Stimulated activated CD4-positive, alpha-beta T cell treated with anti-CD3 and anti-CD28 coated beads, Interleukin-15, amount 100 ng/mL, for 1 hour (primary cell): ENCODE measurements at places on chromosomes 1 and 21.

- DNase-seq: no peak
Measured at GRCh38 chr1:87061742-87062156, 147.3 kb downstream of the HS2ST1 start.

DNA sequence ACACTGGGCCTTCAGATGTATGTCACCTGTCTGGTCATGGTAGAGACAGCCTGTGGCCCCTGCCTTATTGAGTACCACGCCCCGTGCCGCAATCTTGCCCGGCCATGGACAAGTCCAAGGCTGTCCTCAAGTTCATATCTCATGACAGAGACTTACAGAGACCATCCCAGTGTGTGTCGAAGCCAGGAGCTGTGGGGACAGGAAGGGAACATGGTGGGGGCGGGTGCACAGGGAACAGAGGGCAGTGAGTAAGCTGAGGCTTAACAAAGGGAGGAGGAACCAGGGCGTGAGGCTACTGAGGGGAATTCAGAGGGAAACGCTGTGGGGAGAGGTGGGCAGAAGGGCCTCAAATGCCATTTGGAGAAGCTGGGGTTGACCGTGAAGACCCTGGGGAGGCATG is 75.8 kb downstream of the ALPL start:
- no peak for DNase-seq

DNA sequence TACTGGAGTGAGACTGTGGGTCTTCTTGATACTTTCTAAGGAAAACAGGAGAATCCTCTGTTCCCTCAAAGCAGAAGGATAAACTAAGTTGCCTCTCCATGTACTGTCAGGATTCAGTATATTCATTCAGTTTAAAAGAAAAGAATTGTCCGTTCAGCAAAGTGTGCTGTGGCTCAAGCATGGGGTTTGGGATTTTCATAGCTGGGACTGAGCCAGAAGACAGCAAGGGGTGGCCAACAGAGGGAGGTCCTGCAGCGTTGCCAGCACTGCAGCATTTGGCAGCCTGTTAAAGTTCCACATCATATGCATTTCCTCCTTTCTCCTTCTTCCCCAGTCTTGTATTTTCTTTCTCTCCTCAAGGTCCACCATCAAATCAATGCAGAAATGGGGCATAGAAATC is 75.1 kb downstream of the DTL start:
- no peak for DNase-seq

- DNase-seq: no peak
Measured at GRCh38 chr21:39681257-39681656, 63.7 kb upstream of the IGSF5 start.

DNA sequence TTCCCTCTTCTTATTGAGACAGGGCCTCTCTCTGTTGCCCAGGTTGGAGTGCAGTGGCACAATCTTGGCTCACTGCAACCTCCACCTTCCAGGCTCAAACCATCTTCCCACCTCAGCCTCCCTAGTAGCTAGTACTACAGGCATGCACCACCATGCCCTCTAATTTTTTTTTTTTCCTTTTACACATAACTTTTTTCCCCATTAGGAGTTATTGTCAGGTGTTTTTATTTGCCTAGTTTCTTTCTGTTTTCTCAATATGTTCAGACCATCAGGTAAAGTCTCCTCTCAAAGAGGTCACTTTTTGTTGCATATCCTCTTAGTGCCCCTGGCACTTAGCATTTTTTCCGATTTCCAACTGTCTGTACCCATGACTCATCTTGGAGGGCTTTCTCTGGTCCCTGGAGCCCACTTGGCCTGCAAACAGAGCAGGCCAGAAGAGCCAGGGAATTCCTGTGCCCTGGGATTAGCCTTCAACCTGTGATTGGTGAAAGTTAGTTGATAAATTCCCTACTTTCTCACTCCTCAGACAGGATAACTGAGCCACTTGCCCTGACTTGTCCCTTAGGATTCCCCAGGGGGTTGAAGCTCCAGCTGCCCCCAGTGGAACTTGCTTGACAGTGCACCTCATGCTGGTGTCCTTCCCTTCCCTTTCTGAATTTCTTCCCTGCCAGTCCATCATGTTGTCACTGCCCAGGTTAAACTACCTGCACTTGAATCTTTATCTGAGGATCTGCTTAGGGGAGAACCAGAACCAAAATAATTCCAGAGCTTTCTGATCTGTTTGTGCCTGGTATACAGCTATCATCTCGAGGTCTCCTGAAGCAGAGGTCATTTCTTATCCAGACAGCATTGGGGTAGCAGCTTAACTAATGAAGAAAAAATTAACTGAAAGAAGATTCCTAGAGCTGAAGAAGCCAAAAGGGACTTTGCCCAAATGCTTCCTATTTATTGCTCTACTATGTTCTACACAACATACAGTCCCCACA is 2.4 kb downstream of the NTPCR start:
- no peak for DNase-seq

DNA sequence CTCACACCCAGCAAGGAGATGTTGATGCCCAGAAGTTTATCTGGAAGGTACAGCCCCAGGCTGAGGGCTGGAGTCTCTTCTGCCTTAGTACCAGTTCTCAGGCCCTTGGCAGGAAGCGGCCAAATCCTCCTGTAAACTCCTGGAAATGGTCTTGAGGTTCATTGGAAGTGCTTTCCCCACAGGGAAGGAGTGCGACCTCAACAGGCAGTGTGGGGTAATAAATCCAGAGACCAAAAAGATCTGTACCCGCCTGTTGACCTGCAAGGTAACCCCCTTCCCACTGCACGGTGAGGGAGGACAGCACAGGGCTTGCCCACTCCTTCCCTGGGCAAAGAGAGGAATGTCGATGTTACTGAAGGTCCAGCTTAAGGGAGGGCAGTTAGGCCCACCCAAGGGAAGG is 4.5 kb downstream of the ATXN7L2 start:
- DNase-seq: no peak

DNA sequence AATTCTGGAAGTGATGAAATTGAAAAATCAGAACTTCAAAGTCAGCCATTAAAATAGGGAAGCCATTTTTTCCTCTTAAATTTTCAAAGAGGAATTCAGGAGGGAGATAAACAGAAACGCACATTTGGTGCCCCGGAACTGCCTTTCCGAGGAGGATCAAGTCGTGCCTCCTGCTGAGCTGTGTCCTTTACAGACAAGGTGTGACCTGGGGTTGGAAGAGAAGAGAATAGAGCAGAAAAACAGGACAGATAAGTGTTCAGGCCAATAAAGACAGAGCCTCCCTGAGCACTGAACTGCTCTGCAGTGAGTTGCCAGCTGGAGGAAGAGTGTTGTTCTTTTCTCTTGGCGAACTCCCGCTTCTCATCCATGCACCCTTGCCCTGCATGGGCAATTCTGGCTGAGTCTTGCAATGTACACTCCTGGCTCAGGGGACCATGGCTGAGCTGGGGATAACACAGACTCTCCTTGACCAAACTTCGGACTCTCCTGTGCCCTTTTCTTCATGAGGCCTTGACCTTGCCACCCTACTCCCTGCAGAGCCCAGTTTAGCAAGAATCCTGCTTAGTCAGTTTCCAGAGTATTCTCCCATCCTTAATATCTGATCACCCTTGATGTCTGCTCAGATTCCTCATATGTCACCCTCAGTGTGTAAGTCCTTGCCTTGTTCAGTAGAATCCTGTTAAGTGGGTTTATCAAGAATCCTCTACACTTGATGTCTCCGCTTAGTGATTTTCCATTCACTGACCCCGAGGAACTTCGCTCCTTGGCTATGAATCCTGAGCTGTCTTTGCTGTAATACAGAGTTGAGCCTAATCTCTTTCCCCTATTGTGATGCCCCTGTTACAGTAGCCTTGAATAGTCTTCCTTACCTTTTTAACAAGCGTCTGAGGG is 1.3 kb upstream of the MTARC1 start:
- DNase-seq: no peak
